ENCODE measurements at places on chromosomes 16 and 17.

- no peak for DNase-seq
These were observed 239.1 kb downstream of the SEC14L1 start for GRCh38 chr17:77379832-77380231.

DNA sequence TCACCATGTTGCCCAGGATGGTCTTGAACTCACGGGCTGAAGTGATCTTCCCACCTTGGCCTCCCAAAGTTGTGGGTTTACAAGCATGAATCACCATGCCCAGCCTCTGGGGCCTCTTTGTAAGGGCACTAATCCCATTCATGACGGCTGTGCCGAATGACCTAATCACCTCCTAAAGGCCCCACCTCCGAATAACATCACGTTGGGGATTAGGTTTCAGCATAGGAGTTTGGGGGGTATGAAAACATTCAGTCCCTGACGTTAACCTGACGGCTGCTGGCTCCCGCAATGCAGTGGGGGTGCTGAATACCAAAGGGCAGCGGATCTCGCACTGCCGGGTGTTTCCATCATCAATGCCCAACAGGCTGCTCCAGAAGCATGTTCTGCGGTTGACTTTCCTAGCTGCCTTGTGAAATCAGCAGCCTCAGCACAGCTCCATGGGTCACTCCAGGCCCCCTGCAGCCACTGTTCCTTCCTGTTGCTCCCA is 120.8 kb upstream of the SEC14L1 start:
- DNase-seq = no peak

DNA sequence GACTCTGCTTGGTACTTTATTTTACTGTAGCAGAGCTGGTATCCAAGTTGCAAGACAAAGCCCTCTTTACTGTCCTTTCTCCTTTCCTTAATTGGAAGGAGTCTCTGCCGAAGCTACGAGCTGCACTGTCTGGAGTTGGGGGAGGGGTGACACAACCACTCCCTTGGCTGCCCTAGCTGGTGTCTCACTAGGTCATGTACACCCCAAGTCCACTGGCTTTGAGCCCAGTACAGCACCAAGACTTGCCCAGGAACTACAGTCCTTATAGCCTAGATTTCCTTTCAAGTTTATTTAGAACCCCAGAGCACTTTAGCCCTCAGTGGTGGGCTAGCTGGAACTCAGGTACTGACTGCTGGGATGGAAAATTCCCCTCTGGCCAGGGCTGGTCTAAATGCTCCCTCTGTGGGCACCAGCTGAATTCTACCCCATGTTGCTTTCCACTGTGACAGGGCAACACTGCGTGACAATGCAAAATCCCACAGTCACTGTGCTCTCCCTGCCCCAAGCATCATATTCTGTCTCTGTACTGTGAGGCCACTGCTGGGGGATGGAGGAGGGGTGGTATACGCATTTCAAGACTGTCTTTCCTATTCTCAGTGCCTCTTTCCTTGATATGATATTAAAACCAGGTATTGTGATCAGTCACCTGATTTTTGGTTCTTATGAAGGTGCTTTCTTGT is 18.4 kb downstream of the EFCAB5 start:
- no peak for DNase-seq

DNA sequence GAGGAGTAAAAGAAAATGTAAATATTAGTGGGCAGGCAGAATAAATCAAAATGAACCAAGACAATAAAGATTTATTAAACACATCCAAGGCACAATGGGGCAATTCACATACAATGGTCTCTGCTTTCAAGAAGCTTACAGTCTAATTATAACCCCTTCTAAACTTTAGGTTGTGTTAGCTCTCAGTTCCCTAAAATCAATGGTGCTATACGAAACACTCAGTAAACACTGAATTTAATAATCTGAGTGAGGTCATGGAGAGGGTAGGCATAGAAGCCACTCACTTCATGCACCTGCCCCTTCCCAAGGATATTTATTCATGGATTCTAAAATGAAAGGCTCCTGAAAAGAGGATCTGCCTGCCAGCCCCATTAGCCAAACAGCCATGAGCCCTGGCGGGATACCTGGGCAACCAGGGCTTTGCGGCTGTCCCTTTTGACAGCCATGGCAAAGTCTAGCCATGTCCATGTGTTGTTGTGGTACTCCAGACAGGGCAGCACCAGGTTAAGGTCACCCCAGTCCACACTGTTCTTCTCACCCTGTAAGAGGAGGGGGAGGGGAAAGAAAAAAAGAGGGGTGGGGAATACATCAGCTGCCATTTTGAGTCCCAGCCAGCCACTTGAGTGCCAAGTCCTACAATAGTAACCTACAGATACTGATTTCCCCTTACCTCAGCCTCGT is 1.4 kb upstream of the RSKR start:
- DNase-seq = no peak

GRCh38 chr17:67707442-67707841 is 10.3 kb upstream of the NOL11 start:
- DNase-seq = no peak

DNA sequence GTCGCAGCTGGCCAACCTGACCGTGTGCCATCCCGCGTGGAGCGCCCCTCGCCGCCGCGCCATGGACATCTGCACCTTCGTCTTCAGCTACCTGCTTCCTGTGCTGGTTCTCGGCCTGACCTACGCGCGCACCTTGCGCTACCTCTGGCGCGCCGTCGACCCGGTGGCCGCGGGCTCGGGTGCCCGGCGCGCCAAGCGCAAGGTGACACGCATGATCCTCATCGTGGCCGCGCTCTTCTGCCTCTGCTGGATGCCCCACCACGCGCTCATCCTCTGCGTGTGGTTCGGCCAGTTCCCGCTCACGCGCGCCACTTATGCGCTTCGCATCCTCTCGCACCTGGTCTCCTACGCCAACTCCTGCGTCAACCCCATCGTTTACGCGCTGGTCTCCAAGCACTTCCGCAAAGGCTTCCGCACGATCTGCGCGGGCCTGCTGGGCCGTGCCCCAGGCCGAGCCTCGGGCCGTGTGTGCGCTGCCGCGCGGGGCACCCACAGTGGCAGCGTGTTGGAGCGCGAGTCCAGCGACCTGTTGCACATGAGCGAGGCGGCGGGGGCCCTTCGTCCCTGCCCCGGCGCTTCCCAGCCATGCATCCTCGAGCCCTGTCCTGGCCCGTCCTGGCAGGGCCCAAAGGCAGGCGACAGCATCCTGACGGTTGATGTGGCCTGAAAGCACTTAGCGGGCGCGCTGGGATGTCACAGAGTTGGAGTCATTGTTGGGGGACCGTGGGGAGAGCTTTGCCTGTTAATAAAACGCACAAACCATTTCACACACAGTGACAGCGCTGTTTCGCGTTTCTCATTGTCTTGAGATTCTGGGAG is 2.0 kb upstream of the ZACN start:
- DNase-seq = no peak

Data from LoVo (cell line).